ENCODE measurements at places on chromosomes 1 and 21.

DNA sequence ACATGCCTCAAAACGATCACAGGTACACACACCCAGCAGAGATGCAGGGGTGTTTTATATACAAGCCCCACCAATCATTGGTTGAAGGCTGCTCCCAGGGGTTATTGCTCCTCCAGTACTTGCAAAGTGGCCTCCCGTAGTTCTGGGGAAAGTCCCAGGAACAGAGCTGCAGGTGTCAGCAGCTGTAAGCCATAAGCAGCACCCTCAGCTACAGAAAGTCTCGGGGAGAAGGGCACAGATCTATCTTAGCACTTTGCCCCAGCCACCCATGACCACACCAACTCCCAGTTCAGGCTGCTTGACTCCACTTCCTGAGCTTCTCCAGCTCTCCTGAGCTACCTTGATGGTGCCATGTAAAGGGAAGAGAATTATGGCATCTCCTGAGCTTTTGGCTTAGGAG is 222.7 kb upstream of the GJB5 start:
- DNase-seq, result no peak

DNA sequence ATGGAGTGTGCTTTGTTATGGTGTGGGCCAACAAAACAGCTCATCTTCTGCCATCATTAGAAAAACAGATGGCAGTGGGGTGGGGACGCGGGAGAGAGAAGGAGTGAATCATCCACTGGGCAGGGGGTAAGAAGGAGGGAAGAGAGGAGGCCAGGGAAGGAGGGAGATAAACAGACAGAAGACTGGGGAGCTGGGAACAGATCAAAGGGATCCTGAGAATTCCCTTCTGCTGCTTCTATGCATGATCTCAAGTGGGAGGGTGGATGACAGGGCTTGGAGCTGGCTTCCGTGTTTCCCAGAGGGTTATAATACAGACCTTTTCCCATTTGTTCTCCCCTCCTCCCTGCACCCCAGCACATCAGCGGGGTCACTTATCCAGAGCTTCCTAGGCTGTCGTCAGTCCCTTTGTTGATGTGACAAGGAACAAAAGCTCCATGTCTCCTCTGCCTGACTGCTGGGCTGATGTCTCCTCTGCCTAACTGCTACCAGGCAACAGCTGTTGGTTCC is 338.6 kb downstream of the PAPPA2 start:
- DNase-seq, result no peak

DNA sequence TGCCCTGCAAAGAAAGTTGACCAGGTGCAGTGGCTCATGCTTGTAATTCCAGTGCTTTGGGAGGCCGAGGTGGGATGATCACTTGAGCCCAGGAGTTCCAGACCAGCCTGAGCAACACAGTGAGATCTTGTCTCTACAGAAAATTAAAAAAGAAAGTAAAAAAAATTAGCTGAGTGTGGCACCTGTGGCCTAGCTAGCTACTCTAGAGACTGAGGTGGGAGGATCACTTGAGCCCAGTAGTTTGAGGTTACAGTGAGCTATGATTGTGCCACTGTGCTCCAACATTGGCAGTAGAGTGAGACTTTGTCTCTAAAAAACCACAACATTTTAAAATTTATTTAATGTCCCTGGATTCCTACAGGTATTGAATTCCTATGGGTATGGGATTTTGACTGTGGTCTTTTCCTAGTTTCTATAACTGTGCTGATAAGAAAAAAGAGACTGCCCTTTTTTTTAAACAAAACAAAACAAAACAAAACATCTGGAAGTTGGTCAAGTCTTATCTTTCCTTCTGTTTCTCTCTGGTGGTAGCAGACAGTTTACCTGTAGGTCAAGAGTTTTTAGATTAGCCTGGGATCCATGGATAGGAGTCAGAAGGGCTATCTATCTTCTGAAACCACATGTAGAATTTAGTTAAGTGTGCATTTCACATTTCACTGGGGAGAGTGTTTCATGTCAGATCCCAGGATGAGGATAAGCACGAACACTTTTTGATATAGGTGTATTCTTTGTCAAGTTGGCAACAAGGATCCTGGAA is 18.8 kb downstream of the UCK2 start:
- no peak for DNase-seq

- no peak for DNase-seq
Observed at GRCh38 chr1:236875975-236876374, 80.9 kb downstream of the MTR start.

GRCh38 chr1:239268007-239268406 is 118.4 kb upstream of the CHRM3 start:
- DNase-seq, result no peak

GRCh38 chr1:210558302-210558701 is 229.6 kb downstream of the HHAT start:
- no peak for DNase-seq

DNA sequence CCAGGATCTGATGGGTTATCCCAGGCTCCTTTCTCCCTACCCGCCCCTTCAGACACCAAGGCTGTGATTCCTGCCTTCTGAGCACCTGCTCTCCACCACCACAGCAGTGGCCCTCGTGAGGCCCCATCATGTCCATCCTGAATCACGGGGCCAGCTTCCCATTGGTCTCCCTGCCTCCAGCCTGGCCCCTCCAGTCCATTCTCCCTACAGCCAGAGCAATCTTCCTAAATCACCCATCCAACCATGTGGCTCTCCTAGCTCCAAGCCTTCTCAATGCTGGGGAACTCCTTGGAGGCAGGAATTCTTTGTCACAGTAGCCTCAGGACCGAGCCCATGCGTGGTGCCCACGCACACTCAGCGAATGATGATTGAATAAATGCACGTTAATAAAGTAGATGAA is 8.9 kb upstream of the GLIS1 start:
- no peak for DNase-seq

GRCh38 chr1:20074055-20074724 is 4.2 kb downstream of the PLA2G5 start:
- no peak for DNase-seq

DNA sequence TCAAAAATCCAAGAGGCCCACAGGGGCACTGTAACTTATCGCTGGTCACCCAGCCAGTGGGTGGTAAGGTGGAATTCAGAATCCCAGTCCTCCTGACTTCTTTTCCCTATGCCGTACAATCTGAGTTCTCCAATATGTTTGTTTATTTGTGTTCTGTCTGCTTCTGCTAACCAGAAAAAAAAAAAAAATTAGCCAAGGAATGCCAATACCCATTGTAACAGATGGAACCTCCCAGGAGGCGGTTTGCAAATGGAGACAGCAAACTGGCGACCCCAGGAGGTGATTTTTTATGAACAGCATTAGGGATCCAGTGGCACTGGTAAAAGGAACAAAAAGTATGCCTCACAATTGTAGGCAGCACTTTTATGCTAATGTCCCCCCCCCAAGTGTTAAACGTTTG is 189.0 kb upstream of the FGGY start:
- no peak for DNase-seq

GRCh38 chr1:244102468-244102867 is 51.4 kb downstream of the ZBTB18 start:
- no peak for DNase-seq

DNA sequence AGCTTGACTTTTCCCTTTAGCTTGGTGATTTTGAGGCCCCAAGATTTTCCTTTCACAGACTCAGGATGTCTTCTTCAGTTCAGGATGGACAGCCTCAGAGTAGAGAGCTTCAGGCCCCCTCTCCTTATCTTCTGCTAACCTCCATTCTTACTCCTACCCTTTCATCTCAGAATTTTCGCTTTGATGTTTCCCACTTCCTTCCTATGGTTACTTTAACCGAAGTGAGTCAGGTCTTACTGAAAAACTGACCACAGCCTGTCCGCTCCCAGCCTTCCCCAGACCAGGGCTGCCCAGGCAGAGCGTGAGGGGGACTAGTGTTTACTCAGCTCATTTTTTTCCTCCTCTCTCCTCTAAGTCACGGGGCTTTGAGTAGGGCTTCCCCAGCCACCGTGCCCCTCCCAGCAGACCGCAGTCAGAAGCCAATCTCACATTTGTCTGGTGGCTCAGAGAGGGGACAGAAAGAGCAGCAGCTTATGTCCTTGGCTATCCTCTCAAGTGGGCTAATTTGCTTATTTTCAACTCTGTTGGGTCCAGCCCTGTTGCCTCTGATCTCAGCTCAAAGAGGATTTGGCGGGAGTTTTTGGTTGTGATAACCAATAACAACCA is 4.2 kb upstream of the IL19 start:
- no peak for DNase-seq

DNA sequence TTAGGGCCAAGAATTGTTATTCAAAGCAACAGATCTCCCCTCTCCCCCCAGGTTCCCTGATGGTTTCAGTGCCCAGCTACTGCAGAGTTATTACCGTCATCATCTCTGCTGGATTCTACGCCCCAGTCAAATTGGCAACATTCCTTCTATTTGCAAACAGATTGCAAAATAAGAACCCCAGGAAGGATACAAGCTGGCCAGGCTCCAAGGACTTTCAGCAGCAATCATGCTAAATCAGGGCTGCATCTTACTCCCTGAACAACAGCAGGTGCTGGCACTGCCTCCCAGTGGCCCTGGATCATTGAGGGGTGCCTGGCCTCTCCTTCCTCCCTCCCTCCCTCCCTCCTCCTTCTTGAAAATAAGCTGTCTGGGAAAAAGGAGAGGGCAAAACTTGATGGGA is 521.6 kb upstream of the BEND5 start:
- DNase-seq, result no peak
